Muscle of back (tissue), 13 donors: ENCODE measurements at places on chromosomes 13 and 19. TPM values are rescaled to one million over a fixed set of nuclear protein-coding genes. Genes with fewer than 3 reads are reported as not detected.
A peak's percentile ranks its signal among the peaks of the same experiment; 100 is the strongest.

GRCh38 chr19:12886651-12886968 is 391 bp downstream of the KLF1 start:
- no peak for DNase-seq

GRCh38 chr13:98377635-98378378 is 199.1 kb downstream of the STK24 start:
- no peak for DNase-seq

- no peak for DNase-seq
These were observed 31.5 kb downstream of the KLF5 start for GRCh38 chr13:73090116-73090822.

DNA sequence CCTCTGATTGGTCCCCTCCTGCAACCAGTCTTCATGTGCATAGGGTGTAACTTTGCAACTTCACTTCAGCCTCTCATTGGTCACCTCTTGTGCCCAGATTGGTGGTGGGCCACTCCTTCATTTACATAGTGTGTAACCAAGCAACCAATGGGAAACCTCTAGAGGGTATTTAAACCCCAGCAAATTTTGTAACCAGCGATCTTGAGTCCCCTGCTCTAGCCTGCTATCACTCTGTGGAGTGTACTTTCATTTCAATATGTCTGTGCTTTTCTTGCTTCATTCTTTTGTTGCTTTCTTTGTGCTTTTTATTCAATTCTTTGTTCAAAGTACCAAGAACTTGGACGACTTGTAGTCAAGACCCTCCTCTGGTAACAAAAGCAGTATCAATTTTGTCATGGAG is 1336.9 kb upstream of the SPRY2 start:
- no peak for DNase-seq

DNA sequence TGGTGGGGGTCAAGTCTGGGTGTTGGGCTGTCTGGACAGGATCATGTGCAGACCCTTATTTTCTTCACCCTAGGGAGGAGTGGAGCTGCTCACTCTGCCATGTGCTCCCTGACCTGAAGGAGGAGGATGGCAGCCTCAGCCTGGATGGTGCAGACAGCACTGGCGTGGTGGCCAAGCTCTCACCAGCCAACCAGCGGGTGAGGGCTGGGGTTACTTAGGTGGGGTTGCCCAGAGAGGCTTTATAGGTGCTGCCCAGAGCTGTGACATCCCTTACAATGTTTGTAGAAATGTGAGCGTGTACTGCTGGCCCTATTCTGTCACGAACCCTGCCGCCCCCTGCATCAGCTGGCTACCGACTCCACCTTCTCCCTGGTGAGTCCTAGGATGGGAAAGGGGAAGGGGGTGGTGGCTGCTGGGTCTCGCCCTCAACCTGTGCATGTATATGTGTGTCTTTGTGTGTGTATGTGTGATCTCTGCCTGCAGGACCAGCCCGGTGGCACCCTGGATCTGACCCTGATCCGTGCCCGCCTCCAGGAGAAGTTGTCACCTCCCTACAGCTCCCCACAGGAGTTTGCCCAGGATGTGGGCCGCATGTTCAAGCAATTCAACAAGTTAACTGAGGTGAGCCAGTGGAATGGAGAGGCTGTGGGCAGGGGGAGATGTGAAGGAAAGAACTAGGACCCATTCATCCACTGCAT is 5.1 kb downstream of the CHMP2A start:
- no peak for DNase-seq

- DNase-seq = peak; percentile 36
These were observed 39.4 kb downstream of the VAV1 start for GRCh38 chr19:6811906-6812305.

DNA sequence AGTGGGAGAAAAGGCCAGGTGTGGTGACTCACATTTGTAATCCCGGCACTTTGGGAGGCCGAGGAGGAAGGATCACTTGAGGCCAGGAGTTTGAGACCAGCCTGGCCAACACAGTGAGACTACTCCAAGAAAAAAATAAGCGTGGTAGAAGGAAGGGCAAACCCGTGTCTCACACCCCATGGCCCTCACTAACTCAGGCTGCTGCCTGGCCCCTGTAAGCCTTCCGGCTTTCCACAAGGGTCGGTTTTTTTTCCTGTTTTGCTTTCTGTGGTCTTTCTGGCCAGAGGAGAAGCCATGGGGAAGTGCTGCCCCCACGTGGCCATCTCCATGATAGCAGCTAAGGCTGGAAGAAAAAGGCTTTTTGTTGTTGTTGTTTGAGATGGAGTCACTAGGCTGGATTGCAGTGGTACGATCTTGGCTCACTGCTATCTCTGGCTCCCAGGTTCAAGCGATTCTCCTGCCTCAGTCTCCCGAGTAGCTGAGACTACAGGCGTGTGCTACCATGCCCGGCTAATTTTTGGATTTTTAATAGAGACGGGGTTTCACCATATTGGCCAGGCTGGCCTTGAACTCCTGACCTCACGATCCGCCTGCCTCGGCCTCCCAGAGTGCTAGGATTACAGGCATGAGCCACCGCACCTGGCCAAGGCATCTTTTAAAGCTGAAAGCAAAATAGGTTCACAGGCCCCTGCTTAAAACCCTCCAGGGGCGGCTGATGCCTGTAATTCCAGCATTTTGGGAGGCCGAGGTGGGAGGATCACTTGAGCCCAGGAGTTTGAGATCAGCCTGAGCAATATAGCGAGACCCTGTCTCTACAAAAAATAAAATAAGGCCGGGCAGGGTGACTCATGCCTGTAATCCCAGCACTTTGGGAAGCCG is 7.5 kb upstream of the ARHGEF18 start:
- peak; percentile 69 for DNase-seq

DNA sequence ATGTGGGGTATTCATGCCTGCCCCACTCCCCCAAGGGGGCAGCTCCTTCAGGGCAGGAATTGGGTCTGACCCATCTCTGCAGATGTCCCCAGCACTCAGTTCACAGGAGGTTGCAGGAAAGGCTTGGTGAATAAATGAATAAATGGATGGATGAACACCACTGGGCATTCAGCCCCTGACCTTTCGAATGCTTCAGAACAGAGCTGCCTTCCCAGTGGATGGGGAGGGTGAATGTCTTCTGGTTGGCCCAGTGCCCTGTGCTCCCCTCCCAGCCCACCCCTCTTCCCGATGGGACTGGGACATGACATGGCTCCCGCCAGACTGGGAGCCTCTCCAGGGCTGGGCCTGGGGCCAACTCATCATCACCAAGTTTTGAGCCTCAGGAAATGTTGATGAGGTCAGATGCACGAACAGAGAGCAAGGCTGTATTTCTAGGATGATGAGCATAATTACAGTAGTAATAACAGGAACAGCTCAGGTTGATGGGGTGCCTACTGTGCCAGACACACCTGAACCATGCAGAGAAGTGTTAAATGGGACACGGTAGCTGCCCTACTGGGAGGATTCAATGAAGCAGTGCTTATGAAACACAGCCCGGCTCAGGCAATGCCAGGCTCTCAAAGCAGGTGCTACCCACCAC is 25.7 kb downstream of the VRK3 start:
- DNase-seq = no peak

GRCh38 chr19:4012092-4012974 is 4.8 kb downstream of the PIAS4 start:
- no peak for DNase-seq

The SHISA7 gene
- 0.25 TPM for polyA plus RNA-seq

The CERS1 gene
- 33.1 TPM for polyA plus RNA-seq

The RNF113B gene
- not detected for polyA plus RNA-seq

The OVOL3 gene
- polyA plus RNA-seq = not detected
